ENCODE measurements at places on chromosomes 16 and 17.

- no peak for DNase-seq
Measured at GRCh38 chr17:76441686-76442340, 11.1 kb downstream of the UBE2O start.

DNA sequence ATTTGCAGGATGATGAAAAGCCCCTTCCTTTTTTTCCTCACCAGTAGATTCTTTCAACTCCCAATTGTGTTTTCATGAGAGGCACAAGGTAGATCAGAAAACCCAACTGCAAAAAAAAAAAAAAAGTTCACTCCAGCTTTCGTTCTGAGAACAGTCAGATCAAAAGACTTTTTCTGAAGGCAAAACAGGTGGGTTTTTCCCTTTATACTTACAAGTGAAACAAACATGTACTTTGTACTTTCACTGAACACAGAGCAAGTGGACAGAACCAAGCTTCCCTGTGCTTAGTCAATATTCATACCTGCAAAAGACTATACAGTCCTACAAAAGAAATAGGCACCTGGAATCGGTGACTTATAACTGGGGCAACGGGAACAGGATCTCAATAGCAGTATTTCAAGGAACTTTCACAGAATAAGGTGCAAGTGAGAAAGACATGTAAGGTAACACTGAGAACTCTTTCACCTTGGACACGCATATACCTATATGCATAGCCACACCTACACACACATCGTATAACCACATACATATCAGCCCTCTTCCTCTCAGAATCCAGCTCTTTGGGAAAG is 54.1 kb downstream of the TOX3 start:
- DNase-seq = no peak

DNA sequence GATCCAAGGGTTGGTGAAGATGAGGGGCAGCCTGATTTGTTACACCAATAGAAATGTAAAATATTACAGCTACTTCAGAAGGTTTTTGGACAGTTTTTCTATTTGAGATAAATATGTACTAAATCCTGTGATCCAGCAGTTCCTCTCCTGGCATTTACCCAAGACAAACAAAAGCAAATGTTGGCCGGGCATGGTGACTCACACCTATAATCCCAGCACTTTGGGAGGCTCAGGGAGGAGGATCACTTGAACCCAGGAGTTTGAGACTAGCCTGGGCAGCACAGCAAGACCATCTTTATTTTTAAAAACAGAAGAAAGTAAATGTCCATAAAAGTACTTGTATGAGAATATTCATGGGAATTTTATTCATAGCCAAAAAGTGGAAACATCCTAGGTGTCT is 64.8 kb upstream of the MRC2 start:
- DNase-seq = no peak

DNA sequence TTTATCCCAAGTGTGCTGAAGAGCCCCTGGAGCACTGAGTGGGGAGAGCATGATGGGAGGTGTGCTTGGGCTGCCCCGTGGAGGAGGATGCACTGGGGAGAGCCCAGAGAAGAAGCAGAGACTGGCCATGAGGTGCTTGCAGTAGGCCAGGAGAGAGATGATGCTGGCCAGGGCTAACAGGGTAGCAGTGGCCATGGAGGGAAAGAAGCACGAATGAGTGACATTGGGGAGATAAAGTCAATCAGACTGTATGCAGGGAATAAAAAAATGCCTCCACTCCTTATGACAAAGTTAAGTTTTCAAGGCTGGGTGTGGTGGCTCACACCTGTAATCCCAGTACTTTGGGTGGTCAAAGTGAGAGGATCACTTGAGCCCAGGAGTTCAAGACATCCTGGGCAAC is 5.4 kb upstream of the TMEM220 start:
- no peak for DNase-seq

DNA sequence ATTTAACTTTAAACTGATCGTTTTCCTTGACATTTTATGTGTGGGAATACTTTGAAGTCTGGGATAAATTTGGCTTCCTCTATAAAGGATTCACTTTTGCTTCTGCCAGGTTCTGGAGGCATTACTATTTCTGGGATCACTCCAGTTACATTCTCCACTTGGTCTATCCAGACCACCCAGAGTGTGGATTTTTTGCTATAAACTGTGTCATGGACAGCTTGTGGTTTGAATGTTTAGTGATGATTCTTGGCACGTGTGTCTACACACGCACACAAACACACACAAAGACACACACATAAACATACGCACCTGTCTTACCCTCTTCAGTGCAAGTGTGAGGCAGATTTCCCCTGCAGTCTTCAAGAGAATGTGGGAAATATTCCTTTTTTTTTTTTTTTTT is 27.4 kb upstream of the MSI2 start:
- no peak for DNase-seq

- peak; percentile 25 for DNase-seq
Measured at GRCh38 chr17:28379814-28380801, 8.6 kb downstream of the SARM1 start.

DNA sequence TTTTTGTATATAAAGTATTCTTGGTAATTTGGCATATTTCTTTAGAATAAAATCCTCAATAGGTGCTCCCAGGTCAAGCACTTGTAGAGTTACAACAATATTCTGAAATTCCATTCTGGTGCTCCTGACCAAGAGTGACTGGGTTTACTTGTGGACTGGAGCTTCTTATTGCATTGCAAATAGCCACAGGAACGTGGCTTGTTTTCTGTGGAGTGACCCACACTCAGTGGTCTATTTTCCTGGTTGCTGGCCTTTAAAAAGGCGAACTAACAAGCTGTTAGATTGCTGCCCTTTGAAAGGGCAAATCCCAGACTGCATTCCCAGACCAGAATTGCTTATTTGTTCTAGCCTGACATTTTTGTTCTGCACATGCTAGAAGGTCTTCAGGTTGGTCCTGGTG is 658.8 kb upstream of the GOT2 start:
- DNase-seq = no peak

- no peak for DNase-seq
Measured at GRCh38 chr17:70366386-70366785, 197.1 kb downstream of the KCNJ2 start.

DNA sequence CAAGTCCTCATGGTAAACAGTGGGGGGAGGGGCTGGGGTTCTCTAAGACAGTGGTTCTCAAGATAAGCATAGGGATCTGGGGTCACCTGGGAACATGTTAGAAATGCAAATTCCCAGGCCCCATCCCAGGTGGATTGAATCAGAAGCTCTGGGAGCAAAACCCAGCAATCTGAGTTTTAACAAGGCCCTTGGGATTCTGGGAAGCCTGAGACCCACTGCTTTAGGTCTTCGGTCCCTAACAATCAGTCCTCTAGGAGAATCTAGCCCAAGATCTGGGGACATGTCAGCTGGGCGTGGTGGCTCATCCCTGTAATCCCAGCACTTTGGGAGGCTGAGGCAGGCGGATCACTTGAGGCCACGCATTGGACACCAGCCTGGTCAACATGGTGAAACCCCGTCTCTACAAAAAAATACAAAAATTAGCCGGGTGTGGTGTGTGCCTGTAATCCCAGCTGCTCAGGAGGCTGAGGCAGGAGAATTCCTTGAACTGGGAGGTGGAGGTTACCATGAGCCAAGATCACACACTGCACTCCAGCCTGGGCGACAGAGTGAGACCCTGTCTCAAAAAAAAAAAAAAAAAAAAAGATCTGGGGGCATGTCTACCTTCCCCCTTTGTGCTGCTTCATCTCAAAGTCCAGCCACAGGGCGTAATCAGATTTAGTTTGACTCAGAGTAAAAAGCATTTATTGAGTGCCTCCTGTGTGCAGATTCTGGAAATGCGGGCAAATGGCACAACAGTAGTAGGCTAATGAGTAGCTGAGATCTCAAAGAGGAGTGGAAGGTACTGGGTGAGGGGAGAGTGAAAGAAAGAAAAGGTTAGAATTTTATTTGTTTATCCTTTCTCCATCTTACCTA is 8.8 kb upstream of the NR1D1 start:
- DNase-seq = no peak

GRCh38 chr16:56298948-56299596 is 107.8 kb downstream of the GNAO1 start:
- DNase-seq = no peak

GRCh38 chr16:47127541-47127940 is 16.2 kb downstream of the NETO2 start:
- DNase-seq = no peak

DNA sequence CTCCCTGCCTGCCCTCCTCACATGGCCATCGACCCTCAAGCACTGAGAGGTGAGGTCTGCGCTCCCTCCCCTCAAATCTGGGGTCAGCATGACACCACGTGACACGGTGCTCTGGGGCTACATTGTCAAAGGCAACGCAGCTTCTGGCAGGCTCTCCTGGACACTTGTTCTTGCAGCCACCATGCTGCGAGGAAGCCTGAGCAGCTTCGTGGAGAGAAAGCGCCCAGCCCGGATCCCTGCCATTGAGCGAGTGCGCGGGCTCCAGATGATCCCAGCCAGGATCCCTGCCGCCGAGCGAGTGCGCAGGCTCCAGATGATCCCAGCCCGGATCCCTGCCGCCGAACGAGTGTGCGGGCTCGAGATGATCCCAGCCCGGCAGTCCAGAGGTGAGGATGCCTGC is 70.9 kb upstream of the METRNL start:
- no peak for DNase-seq

DNA sequence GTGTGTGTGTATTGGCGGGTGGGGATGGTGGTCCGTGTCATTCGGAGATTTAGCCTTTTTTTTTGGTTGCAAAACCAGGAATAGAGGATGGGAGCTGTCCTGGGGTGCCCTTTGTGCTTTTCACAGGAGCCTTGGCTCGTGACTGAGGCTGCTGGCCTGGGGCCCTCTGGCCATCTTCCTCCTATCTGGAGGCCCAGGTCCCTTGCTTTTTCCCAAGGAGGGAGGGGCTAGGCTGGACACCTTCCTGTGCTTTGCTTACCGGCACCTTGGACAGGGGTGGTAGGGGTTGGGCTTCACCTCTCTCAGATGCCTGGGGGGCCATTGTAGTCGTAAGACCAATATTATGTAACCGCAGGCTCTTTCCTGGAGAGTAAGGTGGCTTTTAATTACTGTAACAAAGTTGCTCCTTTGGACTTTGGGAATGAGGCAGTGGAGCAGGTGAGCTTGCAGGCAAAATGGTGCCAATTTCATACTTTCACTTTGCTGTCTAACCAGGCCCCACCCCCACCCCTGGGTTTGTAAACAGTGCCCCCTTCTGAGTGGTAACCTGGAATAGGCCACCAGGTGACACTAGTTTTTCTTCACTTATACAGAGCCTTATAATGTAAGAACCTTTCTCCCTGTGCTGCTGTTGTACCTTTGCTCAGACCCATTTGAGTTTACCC is 1.2 kb downstream of the DYNLL2 start:
- DNase-seq = no peak

GRCh38 chr17:49277638-49278037 is 47.1 kb upstream of the PHOSPHO1 start:
- no peak for DNase-seq

GRCh38 chr16:25027781-25028180 is 12.6 kb upstream of the ARHGAP17 start:
- DNase-seq = no peak

GRCh38 chr16:67847064-67847861 is at the start of gene CENPT:
Gene CENPT, minus strand, starts transcription at chr16:67847693. Its CDS starts 13,834 bp downstream, at chr16:67833859.
- DNase-seq = no peak

DNA sequence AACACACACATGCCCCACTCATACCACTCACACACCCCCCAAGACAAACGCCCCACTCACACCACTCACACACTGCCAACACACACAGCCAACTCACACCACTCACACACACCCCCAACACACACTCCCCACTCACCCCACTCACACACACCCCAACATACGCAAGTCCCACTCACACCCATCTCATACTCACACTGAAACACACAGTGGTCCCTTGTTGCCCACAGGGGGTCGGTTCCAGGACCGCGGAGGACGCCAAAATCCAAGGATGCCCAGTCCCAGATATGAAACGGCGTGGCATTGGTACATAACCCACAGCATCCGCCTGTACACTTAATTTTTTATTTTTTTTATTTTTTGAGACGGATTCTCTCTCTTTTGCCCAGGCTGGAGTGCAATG is 20.9 kb downstream of the RNF213 start:
- DNase-seq = no peak

DNA sequence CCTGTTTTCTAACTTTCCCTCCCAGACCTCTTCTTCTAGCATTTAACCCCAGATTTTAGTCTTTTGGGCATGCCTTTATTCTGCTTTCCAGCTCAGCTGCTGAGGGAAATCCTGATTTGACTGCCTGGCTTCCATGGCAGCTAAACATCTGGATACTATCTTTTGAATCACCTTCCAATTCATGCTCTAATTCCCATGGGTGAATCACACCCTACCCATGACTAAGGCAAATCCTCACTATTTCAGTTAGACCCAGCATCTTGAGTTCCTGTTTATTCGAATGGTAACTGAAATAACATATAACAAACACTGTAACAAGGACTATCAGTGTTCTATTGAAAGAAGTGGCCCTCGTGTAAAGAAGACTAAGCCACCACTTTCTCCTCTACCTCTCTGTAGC is 29.8 kb downstream of the CA10 start:
- DNase-seq = no peak

DNA sequence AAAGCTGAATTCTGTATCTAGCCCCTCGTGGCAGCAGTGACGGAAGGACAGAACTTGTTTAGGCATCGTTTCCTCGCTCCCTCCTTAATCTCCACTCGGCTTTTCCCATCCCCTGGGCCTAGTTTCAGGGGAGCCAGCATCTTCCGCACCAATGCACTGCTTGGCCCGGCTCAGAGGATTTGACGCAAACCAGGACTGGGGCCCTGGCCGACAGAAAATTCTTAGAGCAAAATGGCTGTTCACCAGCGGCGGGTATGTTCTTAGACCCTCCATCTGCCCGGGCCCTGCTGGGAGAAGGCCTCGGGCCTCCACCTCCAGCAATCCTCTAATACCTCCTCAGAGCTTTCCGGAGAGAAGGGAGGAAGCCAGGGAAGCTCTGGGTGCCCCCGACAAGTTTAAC is 54.6 kb downstream of the TBC1D16 start:
- DNase-seq = no peak

- DNase-seq = peak; percentile 56
Measured at GRCh38 chr17:74380086-74380958, 13.0 kb downstream of the GPR142 start.

DNA sequence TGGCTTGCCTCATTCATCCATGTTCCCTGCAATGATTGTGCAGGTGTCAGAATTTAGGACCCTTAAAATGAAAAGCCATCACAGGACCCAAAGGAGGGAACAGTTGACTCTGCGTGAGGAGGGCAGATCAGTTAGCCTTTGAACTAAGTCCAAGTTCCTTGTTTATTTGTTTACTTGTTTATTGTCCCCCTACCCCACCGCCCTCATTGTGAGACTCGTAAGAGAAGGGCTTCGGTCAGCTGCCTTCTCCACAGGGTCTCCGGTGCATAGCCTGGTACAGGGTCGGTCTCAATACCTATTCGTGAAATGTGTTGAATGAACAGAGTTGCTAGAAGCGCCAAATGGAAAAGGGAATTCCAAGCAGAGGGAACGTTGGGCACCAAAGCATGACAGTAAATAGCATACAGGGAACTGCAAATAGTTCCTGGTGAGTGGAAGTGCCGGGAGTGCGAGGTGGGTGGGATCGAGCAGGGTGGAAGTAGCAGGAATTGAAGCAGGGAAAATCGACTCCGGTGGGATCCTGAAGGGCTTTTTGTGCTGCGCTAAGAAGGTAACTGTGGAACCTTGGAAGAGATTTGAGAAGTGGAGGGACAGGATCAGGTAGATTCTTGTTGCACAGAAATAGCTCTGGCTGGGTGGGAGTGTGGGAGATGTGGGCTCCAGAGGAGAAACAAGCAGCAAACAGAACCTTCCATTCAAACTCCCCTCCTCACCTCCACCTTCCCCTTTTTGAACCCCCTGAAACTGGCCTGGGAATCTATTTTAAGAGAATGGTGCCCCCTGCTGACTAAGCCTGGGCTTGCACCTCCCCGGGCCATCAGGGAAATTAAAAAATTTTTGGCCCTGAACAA is 12.7 kb downstream of the SLC35B1 start:
- DNase-seq = peak; percentile 65

Measured in HL-60 (cell line).